ENCODE measurements at places on chromosomes 13 and 19.

- no peak for DNase-seq
These were observed 6.2 kb upstream of the GP6 start for GRCh38 chr19:55044286-55044685.

DNA sequence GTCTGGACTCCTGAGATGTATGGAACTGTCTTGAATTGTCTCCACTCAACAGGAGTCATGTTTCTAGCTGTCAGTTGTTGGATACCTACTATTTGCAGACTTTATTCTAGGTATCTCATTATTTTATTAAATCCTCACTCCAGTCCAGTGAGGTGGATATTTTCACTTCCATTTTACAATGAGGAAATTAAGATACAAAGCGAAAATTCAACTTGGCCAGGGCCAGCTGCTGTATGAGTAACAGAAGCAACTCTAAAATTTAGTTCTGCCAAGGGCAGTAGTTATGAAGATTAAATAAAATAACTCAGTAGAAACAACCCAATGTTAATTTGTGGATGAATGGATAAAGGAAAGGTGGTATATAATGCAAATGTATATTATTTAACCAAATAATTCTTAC lies 12.6 kb upstream of the NDFIP2 start:
- no peak for DNase-seq

DNA sequence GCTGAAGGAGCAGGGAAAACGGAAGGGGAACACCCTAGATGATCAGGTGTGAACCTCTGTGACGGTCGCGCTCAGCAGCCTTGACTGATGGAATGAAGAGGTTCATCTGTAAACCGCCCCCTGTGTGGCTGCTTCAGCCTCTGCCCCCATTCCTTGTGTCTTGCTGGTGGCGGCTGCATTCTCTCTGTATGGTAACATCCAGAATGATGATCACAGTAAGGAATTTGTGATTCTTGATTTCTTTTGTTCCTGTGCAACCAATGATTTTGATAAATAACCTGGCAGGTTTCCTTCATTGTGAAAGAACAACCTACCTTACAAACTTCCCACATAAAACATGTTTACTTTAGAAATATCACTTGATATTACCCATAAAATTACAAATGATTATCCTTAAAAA lies 118.7 kb upstream of the MCF2L start:
- peak; percentile 36 for DNase-seq

GRCh38 chr13:99313501-99313900 lies 6.3 kb upstream of the GPR183 start:
- no peak for DNase-seq

DNA sequence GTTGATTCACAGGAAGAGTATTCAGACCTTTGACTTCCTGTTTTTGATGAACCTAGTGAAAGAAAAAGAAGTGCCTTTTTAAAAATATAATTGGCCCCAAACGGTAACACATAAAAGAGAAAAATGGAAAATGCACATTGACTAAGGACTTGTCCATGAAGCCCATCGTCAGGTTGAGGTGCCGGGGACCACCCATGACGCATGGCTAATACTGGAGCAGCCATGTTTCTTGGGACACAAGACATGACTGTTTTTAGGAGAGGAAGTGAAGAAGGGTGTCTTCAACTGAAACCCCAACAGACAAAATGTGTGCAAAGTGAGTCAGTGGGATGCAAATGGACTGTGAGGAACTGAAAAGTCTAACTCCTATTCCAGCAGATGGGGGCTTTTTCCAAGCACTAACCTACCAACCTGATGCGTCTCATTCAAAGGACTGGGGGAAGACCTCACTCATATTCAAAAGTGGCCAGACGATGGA lies 459.4 kb downstream of the FOXO1 start:
- no peak for DNase-seq

DNA sequence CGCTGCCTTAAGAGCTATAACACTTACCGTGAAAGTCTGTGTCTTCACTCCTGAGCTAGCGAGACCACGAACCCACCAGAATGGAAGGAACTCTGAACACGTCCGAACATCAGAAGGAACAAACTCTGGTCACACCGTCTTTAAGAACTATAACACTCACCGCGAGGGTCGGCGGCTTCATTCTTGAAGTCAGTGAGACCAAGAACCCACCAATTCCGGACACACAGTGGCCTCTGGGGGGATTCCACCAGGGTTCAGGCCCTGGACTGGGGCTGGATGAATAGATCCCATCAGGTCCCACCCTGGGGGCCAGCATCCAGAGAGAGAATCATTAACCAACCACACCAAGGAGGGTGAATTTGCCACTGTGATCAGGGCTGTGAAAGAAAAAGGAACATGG lies 55.8 kb upstream of the ATP12A start:
- no peak for DNase-seq

- DNase-seq: peak; percentile 99
These were observed 829 bp upstream of the CIC start for GRCh38 chr19:42268142-42268703.

Measured in endodermal cell (in vitro differentiated cells).